HFFc6 (cell line): ENCODE measurements at places on chromosomes 12 and 14.

- no peak for DNase-seq
Measured at GRCh38 chr12:40207551-40207950, 17.2 kb upstream of the LRRK2 start.

- no peak for DNase-seq
Measured at GRCh38 chr12:124318278-124319020, 23.6 kb downstream of the RFLNA start.

GRCh38 chr12:5243014-5243413, 188.9 kb upstream of the NTF3 start:
- DNase-seq, result no peak

DNA sequence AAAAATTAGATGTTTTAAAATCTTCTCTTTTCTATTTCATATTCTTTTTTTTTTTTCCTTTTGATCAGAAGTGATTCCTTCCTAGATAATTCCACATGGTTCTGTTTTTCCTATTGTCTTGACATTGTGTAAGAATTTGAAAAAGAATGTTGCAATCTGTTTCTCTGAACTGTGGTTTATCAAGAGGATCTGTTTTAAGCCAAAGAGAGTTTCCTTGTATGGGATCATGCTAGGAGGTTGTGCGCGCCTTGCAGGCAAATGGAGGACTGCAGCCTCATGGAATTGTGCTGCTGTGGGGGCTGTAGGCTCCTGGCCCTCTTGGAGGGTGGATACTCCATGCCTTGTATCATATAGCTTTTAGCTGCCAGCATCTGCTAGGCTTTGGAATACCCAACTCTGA, 43.3 kb upstream of the MBIP start:
- DNase-seq, result no peak

DNA sequence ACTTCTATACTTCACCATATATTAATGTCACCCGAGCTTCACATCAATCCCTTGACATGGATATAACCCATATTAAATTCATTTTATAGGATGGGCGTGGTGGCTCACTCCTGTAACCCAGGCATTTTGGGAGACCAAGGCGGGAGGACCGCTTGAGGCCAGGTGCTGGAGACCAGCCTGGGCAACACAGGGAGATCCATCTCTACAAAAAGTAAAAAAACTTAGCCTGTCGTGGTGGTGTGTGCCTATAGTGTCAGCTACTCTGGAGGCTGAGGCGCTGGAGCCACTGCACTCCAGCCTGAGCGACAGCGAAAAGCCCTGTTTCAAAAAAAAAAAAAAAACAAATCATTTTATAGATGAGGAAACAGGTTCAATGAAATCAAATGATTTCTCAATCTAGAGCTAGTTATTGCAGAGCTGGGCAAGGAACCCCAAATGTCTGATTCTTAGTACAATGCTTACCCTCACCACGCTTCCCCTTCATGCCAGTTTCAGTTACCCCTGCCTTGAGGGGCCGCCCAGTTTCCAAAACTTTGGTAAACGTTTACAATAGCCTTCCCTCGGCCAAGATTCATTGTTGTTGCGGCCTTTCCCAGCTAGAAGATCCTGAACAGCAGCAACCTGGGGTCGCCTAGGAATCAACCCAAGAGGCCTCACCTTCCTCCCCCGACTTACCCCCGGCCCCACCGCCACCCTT, 751 bp downstream of the PSMB5 start:
- no peak for DNase-seq

GRCh38 chr12:101981868-101982267, 79.9 kb downstream of the WASHC3 start:
- no peak for DNase-seq

DNA sequence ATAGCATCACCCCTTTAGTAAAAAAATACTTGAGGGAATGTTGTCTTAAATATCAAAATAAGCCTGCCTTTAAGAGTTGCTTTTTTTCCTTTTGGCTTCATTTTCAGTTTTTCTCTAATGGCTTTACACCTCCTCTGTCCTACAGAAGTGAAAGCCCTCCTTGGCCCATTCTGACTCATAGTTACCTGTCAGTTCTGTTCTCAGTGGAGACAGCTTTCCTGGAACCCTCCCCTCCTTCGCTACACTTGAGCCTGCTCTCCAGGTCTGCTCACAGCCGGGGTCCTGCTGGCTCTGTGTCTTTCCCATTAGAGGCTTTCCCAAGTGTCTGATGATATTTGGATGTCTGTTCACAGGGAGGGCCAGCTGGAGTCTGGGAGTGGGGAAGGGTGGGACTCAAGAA, 84.0 kb downstream of the PELI2 start:
- no peak for DNase-seq

- no peak for DNase-seq
Measured at GRCh38 chr12:75634244-75635222, 123.1 kb upstream of the KRR1 start.

DNA sequence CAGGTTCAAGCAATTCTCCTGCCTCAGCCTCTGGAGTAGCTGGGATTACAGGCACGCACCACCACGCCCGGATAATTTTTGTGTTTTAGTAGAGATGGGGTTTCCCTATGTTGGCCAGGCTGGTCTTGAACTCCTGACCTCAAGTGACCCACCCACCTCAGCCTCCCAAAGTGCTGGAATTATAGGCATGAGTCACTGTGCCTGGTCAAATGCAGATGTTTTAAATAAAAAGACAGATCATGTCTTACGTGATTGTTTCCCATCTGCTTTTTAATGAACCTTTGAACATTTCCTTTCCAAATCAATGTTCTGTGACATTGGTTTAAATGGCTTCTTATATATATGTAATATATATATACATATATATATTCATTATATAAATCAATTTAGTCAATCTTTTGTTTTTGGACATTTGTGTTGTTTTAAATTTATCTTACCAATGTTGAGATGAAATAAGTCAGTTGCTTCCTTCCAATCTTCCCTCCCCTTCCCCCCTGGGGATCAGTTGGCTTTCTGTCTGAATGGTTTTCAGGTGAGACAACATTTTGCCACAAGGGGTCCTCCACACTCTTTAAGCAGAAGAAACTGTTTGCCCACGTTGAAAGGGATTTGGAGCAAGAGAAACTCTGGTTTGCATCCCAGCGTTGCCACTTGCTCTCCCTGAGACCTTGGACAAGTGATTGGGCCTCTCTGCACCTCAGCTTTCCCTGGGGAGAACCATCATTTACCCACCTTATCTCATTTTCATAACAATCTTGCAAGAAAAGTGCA, 47.6 kb upstream of the RBM19 start:
- peak; percentile 56 for DNase-seq

DNA sequence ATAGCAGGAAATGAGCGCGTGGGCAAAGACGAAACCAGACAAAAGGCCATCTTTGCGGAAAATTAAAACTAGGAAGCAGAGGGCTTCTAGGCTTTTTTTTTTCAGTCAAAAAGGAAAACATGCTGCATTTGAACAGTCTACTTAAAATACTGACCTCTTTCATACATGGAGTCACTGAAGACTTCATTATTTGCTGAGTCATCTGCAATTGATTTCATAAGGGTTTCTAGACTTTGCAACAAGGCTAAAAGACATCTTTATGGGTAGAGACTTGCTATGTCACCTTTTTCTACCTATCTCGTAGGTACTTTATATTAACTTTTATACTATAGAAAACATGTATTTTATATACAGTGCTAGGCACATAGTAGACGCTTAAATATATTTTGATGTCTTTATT, 238.4 kb downstream of the TMEM132D start:
- DNase-seq, result no peak

- DNase-seq, result peak; percentile 80
Measured at GRCh38 chr14:100761481-100761880, 34.8 kb downstream of the DLK1 start.

DNA sequence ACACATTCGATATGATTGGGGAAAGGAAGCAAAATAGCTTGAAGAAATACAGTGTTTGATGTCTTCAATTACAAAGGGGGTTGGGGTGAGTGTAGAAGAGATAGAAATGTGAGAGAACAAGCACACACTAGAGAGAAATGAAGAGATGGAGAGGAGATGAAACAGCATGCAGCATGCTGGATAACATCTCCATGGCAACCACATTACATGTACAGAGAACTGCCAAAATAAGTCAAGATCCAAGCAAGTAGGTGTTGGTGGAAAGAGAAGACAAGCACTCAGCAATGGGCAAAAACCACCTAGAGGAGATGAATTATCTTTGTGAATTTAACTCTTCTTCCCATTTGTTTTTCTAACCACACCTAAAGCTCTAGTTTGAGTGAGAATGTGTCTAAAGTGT, 289.8 kb downstream of the GRIN2B start:
- DNase-seq, result no peak

DNA sequence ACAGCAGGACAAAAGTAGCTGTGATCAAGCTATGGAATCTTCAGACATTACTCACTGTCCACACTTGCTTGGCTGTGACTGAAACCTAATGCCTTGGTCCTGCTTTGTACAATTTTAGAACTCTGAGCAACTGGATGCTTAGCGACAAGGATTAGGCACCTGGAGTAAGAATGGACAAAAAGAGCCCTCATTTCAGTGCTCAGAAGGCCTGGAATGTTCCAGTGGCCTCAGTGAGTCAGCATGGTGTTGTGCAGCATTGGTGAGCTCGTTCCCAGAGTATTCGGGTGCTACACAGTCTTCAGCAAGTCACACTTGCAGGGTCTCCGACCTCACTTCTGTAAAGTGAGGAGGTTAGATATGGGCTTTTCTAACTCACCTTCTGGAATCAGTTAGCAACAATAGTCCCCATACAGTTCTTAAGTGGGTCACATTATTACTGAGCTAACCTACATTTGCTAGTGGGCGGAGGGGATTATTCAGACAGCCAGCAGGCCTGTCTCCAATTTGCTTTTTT, 108.0 kb upstream of the MDM1 start:
- peak; percentile 22 for DNase-seq

GRCh38 chr14:52265253-52265652, 2.2 kb upstream of the PTGDR start:
- no peak for DNase-seq

DNA sequence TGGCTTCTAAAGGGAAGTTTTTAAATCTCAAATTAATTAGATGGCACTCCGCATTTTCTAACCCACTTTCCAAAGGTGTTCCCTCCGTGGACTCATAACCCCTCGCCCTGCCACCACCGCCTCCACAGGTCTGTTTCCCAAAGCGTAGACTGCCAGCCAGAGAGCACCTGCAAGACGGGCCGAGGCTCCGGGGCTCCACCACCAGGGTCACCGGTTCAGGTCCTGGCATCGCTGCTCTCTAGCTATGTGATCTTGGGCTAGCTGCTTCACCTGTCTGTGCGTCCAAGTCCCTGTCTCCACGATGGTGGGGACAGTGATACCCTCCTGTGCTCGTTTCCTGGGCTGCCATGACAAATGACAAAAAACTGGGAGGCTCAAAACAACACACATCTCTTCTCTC, 11.5 kb downstream of the RIMBP2 start:
- DNase-seq, result no peak

- peak; percentile 27 for DNase-seq
Measured at GRCh38 chr12:19507823-19508222, 68.5 kb downstream of the AEBP2 start.

DNA sequence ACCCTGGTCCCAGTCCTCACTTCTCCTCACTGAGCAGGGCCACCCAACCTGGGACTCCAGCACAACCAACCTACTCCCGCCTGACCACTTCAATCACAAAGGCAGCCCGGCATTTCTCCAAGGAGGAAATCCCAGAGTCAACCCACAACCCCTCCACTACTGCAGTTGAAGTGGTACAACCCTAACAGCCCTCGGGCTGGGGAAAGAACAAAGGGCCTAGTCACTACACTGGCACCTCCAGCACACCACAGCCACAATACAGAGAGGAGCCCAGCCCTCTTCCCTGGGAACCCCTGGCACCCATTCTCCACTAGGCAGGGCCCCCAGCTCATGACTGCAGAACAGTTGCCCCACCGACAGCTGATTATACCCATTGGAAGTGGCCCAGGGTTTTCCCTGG, 13.7 kb upstream of the OR5AU1 start:
- no peak for DNase-seq

DNA sequence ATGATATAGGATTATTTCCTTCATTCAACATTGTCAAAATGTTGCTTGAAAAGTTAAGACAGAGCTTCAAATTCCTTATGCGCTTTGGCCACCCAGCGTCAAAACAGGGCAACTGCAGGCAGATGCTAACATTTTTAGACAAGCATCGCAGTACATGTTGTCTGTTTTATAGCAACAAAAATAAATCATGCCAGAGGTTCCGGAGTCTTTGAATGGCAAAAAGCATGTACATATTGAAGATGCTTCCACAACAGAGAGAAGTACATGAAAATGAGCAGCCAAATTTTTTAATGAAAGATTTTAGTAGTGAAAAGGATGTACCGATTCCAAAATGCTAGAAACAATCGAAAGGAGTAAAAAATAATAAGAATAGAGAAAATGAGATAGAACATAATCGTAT, 49.8 kb upstream of the USP15 start:
- peak; percentile 38 for DNase-seq

- no peak for DNase-seq
Measured at GRCh38 chr14:105088812-105089745, 23.8 kb upstream of the GPR132 start.

- DNase-seq, result peak; percentile 49
Measured at GRCh38 chr12:106415134-106415533, 57.6 kb downstream of the POLR3B start.

- DNase-seq, result peak; percentile 80
Measured at GRCh38 chr12:122399592-122400373, 22.7 kb downstream of the CLIP1 start.

GRCh38 chr14:21534576-21534975, 8.4 kb upstream of the SALL2 start:
- no peak for DNase-seq

GRCh38 chr12:120993496-120993895, 15.2 kb downstream of the HNF1A start:
- no peak for DNase-seq

DNA sequence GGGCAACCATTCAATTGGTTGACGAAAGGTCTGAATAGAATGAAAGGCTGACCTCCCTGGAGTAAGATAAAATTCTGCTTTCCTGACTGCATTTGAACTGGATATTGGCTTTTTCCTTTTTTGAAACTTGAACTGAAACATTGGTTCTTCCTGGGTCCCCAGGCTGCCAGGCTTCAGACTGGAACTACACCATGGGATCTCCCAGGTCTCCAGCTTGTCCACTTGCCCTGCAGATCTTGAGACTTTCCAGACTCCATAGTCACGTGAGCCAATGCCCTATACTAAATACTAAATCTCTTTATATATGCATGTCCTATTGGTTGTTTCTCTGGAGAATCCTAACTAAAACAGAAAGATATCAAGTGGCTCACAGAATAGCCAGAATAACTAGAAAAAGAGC, 118.7 kb upstream of the KRR1 start:
- no peak for DNase-seq

DNA sequence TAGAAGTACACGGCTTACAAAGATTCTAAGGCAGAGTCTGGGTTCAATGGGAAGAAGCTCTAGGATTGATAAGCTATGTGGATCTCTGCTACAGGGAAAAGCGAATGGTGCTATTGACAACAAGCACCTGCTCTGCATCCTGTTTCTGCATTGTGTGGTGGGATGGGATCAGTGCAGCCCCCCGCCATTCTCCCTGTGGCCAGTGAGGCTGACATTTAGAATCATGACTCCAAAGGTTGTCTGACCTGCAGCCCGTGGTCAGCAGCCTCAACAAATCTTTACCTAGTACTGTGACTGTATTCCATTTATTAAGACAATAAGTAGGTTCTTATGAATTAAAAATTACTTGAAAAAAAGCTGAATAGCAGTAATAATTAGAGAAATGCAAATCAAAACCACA, 1477.0 kb upstream of the TMEM132C start:
- DNase-seq, result no peak

- no peak for DNase-seq
Measured at GRCh38 chr14:92176476-92176875, 54.7 kb downstream of the CPSF2 start.
